ENCODE measurements at places on chromosomes 12 and 14. TPM values are rescaled to one million over a fixed set of nuclear protein-coding genes. Genes with fewer than 3 reads are reported as not detected.

The LMNTD1 gene
- not detected for total RNA-seq

The NOS1 gene
- total RNA-seq = not detected

The TDRD9 gene
- total RNA-seq = 0.99 TPM

The MUCL1 gene
- total RNA-seq = not detected

The TMEM119 gene
- total RNA-seq = not detected

Measured in lung microvascular endothelial cell (primary cell).